Heart right ventricle (tissue), 16 donors: ENCODE measurements at places on chromosomes 3 and 15. TPM values are rescaled to one million over a fixed set of nuclear protein-coding genes. Genes with fewer than 3 reads are reported as not detected.

GRCh38 chr3:134369231-134369741 is 5.0 kb downstream of the AMOTL2 start:
- DNase-seq, result no peak

DNA sequence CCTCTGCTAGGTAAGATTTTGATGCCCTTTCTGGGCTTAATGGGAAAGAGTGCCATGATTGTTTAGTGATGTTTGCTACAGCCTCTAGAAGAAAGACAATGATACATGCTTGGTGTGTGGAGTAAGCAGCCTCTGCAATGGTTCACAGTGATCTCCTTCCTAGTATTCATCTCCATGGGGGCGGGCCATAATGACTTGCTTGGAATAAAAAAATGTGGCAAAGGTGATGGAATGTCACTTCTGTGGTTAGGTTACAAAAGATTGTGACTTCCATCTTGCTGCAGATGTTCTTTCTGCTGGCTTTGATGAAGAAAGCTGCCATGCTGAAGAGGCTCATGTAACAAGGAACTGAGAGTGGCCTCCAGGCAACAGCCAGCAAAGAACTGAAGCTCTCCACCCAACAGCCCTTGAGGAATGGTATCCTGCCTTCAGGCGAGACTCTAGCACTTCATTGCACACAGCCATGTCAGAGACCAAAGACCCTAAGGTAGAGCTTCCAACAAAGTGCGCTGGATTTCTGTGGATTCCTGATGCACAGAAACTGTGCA is 139.1 kb upstream of the LRIG1 start:
- no peak for DNase-seq

DNA sequence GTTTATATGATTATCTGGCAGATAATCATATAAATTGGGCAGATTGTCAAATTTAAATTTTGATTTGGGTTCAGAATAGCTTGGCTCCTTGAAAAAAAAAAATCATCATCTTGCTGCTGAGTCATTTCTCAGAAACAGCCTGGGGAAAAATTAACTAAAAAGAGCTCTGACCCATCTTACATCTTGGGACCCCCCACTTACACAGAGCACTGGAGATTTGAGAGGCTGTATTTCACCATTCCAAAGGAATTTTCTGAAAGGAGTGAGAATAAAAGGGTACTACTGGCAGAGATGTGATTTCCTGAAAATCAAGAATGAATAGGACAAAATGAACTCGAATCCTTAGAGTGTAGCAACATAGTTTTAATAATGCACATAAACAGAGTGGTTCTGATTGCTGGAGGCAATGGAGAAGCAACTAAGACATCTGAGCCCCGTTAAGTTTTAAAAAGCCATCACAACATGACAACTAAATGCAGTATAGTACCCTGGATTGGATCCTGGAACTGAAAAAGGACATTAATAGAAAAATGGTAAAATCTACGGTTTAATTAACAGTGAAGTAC is 97.5 kb downstream of the RFTN1 start:
- no peak for DNase-seq

DNA sequence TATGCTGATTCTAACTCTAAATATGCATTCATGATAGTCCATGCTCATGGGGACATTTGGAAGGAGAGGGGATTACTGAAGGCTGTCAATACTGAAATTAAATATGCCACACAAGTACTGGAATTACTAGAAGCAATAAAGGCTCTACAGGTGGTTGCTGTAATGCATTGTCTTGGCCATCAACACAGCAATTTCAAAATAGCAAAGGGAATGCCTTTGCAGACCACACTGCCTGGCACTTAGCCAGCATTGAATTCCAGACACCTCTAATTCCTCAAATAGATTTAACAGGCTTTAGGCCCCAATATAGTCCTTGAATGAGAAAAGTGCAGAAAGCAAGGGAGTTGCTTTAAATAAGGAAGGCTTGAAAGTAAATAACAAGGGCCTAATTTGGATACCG is 115.8 kb upstream of the PLCL2 start:
- no peak for DNase-seq

- no peak for DNase-seq
These were observed 44.8 kb downstream of the ABTB1 start for GRCh38 chr3:127717357-127718244.

DNA sequence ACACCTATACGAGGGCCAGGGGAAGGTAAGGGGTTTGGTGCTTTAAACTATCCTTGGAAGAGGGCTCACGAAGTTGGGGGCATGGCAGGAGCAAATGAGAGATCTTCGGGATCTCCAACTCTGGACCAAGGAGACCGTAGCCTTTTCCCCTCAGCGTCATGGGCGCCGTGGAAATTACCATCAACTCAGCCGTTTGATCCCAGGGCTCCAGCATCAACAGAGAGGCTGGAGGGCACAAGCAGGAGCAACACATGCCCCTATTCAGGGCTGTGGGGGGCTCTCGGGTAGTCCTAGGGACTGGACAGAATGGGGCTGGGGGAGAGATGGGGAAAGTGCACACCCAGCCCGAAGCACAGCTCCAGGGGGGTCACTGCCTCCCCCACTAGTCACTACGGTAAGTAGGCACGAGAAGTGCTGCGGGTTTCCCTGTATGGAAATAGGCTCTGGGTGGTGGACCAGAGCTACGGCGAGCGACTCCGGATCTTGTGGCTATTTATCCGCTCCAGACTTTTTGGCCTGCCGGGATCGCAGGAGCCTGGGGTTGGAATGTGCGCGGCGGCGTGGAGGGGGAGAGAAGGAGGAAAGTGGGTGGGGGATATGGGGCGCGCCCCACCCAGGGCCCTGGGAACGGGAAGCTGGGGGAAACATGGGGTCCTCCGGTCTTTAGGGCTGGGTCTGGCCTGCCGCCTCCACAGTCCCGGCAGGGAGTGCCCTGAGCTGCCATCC is 539 bp upstream of the LAMB2 start:
- DNase-seq, result peak; percentile 88

DNA sequence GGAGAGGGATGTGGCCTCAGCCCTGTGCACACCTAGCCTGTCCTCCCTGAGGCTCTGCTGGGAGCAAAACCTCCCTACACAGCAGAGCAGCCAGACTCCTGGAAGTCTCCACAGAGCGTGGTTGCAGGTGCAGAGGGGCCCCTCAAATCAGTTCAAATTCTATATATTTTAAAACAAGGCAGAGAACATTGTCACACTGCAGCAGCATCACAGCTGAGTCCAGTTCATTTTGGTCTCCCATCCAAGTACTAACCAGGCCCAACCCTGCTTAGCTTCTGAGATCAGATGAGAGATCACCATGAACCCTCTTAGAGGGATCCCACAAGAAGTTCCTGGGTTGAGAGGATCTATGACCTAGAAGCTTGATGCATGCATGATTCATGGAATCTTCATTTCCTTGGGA is 331.0 kb upstream of the RGMA start:
- DNase-seq, result no peak

DNA sequence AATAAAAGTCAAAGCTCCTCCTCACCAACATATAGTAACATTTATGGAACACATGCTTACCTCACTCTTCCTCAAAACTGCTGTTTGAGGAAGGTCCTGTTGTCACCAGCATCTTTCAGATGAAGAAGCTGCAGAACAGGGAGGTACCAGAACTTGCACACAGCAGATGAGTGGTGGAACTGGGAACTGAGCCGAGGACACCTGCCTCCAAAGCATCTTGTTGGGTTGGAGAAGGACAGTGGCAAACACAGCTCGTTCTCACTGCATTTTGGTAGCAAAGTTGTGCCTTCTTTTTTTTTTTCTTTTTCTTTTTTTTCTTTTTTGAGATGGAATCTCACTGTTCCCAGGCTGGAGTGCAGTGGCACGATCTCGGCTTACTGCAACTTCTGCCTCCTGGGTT is 76.0 kb downstream of the CEMIP start:
- DNase-seq, result no peak

- no peak for DNase-seq
These were observed 191.0 kb downstream of the NLGN1 start for GRCh38 chr3:173588556-173588955.

- no peak for DNase-seq
These were observed 15.6 kb downstream of the SENP5 start for GRCh38 chr3:196883361-196883760.

- no peak for DNase-seq
These were observed 27.5 kb downstream of the MASP1 start for GRCh38 chr3:187264021-187264420.

DNA sequence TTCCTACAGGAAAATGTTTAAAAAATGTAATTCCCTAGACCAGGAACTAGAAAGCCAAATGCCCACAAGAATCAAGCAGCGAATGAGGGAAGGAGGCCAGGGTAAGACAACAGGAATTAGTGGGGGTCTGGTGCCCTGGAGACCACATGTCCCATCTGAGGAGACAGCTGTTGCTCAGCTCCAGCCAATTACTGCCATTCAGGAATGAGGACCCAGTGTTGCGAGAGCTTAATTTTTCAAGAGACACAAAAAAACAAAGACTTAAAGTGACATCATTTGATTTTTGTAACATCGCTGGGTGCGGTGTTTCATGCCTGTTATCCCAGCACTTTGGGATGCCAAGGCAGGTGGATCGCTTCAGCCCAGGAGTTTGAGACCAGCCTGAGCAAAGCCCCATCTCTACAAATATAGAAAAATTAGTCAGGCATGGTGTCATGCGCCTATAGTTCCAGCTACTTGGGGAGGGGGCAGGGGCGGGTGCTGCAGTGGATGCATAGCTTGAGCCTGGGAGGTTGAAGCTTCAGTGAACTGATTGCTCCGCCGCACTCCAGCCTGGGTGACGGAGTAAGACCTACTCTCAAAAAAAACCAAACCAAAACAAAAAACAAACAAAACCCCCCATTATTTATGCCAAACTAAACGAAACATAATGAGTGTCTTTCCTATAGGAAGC is 52.8 kb upstream of the LRIG1 start:
- no peak for DNase-seq

- no peak for DNase-seq
These were observed 188.1 kb upstream of the NSMCE3 start for GRCh38 chr15:29457729-29458128.

DNA sequence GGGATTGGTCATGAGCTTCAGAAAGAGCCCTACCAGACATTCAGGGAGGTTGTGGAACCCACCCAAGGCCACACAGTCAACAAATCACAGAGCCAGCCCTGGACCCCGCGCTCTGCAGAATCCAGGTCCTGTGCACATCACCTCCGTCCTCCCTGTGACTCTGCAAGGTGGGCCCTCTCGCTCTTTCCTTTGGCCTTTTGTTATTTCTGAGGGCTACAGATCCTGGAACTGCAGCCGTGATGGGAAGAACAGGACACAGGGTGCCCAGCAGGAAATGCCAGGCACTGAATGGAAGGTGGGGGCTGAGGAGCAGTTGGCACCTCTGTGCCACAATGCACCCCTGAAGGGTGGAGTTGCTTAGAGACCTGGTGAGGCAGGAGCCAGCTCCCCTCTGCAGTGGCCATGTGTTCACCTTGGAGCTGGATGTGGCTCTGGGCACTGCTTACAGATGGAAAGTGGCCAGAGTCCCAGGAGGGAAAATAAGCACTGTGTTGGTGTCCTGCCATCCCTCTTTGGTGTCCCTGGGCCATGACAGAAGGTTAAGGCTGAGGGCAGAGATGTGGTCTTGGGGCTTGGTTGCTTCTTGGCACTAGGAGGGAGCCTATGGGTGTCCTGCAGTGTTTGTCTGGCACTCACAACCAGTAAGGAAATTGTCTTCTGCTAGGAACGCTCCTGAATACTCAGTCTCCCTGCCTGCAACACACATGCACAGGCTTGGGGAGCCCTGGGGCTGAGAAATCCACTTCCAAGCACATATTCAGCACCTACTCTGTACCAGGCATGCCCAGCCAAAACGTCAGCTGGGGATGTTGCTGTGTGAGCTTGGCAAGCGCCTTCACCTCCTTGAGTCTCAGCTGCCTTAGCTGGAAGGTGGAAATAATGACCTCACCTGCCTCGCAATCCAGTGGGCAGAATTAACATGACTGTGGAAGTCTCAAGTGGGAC is 98.0 kb upstream of the SLC6A6 start:
- DNase-seq, result no peak

DNA sequence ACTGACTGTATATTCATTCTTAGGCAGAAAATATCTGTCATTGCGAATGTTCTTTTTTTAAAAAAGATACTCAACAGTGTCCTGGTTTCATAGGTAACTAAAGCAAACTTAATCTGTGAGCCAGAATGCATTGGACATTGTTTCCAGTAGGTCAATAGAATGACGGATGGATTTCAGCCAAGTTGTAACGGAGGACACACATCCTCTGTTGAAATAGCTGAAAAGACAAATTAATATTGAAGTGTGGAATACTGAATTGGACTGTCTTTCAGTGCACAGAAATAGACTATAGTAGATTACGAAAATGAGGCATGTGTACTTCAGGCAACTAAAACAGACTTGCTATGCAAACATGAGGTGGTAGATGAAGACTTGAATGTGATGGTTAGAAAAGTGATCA is 461.6 kb downstream of the WDR72 start:
- no peak for DNase-seq

DNA sequence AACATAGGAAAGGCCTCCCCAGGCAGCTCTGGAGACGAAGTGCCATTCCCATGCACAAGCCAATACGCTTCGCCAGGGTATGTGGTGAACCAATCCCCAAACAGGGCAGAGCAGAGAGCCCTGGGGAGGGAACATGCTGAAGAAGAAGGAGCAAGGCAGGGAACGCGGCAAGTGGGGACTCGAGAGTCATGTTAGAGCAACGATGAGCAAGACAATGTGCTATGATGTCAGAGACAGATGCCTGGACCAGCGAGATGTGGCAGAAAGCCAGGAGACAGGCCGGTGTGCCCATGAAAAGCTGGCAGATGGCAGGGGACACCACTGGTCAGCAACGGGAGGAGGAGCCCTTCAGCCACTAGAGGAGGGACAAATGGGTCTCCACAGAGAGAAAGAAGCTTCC is 39.6 kb downstream of the NIPA2 start:
- no peak for DNase-seq

DNA sequence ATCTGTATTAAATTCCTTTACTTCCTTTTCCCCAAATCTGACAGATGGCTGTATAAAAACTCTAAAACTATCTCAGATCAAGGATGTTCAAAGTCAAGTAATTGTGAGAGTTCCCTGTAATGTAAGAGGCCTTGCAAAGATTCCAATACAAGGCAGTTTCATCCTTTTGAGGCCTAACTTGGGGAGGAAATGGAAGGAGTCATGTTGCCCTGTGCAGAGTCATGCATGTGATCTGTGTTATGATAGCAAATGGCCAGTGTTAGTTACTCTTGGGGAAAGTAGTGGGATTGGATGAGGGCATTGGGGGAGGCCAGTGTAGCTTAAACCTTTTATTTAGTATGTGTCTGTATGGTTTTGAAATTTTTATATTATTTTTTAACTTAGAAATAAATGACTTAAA is 23.7 kb upstream of the FBXL22 start:
- DNase-seq, result no peak

GRCh38 chr3:10434144-10434937 is 71.0 kb downstream of the ATP2B2 start:
- no peak for DNase-seq

The SNX22 gene
- 9.3 TPM for polyA plus RNA-seq

The CSPG4 gene
- 12.1 TPM for polyA plus RNA-seq

The GOLGA6L10 gene
- 5.3 TPM for polyA plus RNA-seq

The PLXND1 gene
- polyA plus RNA-seq, result 169 TPM
